NCI-H2227 treated with DMSO at 0.1 percent for 48 hours (cell line): ENCODE measurements at places on chromosomes 16 and 17.
A peak's percentile ranks its signal among the peaks of the same experiment; 100 is the strongest.

- DNase-seq, result no peak
These were observed 1.9 kb downstream of the DCAF7 start for GRCh38 chr17:63552211-63552610.

- DNase-seq, result no peak
These were observed 176.2 kb downstream of the CYLD start for GRCh38 chr16:50917950-50918703.

- no peak for DNase-seq
These were observed 17.7 kb downstream of the ITGAL start for GRCh38 chr16:30490210-30490609.

DNA sequence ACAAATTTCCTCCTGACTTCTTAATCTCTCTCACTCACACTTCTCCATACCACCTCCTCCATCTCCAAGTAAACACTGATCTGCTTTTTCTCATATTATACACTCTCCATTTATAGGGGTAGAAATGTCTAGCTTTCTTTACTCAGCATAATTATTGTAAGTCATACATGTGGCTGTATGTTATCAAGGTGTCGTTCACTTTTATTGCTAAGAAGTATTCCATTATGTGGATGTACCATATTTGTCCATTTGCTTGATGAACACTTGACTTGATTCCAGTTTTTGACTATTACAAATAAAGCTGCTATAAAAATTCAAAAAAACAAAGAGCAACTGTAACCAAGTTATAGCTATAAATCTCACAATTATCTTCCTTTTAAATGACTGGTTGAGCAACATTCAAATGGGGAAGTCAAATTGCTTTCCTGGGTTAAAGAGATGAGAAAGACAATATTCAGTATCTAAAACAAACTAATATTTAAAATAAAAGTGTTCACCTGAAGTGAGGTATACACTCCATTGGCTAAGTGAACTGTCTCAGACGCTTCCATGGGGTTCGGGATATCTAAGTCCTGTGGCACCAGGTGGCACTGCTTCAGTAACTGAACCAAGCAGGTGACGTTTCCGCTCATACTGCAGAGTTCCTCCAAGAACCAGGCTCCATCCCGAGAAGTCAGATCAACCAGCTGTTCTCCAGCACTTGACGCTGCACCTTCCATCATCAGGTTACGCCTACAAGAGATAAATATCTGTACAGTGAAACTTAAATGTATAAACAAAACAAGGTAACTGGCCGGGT, 32.6 kb upstream of the ARL6IP1 start:
- no peak for DNase-seq

DNA sequence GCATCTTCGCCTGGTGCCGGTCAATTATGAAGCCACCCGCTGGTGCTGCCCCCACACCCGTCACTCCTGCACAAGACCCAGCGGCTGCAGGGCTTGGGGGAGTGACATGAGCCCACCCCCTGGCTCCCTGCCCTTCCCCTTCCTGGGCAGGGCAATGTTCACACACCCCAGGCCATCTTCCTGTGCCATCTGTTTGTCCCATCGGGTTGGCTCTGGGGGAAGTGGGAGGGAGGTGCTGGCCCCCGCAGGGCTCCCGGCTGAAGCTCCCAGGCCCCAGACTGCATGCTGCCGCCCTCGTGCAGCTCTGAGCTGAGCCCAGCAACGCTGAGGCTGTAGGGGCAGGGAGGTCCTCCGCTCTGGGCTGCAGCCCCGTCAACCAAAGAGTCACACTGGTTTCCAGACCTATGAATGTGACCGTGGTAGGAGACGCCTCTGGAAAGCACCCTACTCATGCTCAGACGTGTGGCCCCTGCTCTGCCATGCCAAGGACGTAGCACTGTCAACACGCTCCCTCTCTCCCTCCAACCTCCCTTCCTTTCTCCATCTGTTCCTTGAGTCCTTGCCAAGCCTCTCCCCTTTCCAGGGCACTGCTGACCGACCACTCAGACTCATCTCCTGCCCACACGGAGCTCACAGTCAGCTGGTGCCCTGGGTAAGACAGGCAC, 140.4 kb downstream of the ENGASE start:
- DNase-seq, result no peak

- DNase-seq, result no peak
These were observed 60.0 kb downstream of the HSD17B2 start for GRCh38 chr16:82094942-82095540.

DNA sequence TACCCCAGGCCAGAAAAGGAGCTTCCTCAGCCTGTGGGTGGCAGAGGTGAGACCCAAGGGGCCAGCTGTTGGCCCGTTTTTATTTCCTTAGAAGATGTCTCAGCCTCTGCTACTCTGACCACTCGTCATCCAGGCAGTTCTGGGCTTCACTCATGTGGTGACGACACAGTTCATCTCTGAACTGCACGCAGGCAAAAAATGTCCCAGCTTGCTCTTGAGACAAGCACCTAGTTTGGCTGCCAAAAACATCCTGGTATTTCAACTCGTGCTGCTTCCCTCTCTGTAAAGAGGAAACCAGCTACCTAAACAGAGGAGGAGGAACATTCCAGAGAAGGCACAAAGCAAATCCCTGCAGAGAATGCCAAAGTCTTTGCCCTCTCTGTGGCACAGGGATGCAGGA, 125.7 kb downstream of the XYLT1 start:
- no peak for DNase-seq

GRCh38 chr17:78128551-78129350, at the start of gene TMC6:
TSS of gene TMC6 (minus strand) at chr17:78128755. CDS start at chr17:78126832, 1,923 bp downstream.
- DNase-seq, result peak; percentile 29

DNA sequence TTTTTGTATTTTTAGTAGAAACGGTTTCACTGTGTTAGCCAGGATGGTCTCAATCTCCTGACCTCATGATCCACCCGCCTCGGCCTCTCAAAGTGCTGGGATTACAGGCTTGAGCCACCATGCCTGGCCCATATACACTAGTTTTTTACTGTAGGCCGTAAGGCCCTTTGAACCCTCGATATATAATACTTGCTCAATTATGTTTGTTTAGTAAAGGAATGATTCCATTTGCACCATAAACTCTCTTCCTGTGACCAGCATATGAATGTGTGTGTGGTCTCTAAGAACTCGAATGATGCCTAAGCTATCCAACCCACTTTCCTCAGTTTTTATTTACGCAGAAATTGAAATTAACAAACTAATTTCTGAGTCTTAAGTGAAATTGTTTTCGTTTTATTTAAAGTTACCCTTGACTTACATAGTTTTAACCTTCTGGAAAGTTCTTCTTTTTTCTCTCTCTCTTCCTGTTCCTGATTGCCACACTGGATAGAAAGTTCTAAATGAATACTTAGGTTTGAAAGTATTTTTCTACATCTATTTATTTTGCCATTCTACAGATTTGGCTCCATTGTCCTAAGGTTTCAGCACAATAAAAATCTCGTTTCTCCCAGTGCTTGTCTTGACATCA, 37.9 kb downstream of the PIGL start:
- no peak for DNase-seq

DNA sequence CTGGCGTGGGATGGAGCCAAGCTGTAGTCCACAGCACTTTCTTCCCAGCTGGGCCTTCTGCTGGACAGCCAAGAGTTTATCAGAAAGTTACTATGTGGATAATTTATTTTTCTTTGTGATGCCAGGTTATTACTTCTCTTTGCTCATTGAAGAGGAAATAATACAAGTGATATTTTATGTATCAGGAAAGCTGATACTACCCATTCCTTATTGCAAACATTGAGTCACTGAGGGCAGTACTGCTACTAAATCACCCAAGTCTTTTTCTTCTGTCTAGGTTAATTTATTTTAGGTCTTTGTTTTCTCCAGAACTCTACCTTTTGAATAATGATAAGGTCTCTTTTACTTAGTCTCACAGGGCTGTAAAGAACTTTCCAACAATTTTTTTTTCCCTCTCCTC, 8.3 kb downstream of the NUP93 start:
- no peak for DNase-seq

GRCh38 chr17:2289878-2290478, 13.6 kb downstream of the SMG6 start:
- no peak for DNase-seq

- DNase-seq, result no peak
These were observed 6.9 kb upstream of the KCNG4 start for GRCh38 chr16:84246679-84247077.

- no peak for DNase-seq
These were observed 237.0 kb downstream of the SEC14L1 start for GRCh38 chr17:77377710-77378235.

- DNase-seq, result no peak
These were observed 4.2 kb upstream of the CORO7 start for GRCh38 chr16:4420505-4421105.
